Activated naive CD4-positive, alpha-beta T cell treated with Interleukin-2 at 50 U/mL for 16 hours (primary cell): ENCODE measurements at places on chromosomes 13 and 19.

DNA sequence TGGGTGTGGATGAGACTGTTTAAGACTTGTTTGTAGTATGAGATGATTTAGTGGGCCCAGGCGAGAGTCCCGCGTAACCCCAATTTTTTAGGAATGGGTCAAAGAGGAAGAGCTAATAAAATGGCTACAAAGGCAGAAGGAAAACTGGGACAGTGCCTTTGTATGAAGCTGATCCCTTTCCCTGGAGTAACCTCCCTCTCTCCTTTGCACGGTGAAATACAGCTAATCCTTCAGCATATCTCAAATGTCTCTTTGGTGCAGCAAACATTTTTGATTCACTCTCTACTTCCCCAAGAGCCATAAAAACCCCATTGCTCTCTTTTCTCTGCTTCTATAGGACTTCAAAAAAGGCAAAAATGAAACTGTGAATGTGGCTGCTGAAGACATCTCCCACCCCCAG, 473.8 kb downstream of the KLF5 start:
- no peak for DNase-seq

DNA sequence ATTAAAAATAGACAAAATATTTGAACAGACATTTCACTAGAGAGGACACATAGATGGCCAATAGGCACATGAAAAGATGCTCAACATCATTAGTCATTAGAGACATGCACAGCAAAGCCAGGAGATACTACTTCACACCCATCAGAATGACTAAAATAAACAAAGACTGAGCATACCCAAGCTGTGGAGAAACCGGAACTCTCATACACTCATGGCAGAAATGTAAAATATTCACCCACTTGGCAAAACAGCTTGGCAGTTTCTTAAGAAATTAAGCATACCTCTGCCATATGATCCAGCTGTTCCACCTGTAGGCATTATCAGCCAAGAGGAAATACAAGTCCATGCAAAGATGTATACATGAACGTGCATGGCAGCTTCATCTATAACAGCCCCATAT, 213.4 kb downstream of the TSHZ3 start:
- DNase-seq = no peak

DNA sequence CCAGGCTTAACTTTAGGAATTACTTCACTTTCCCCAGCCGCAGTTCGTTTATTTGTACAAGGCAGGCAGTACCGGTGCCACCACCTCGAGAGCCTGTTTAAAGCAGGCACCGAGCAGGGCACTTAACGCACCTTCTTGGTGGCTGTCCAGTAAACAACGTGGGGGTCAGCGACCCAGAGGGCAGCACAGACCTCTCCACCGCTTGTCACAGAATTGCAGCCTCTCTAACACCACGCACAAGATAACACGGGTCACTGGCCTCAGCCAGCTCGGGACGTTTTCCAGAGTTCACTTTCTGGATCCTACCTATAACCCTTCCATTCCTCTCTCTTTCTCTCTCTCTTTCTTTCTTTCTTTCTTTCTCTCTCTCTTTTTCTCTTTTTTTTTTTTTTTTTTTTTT, 16.8 kb upstream of the ELAVL1 start:
- no peak for DNase-seq

GRCh38 chr13:107992542-107992941, 222.8 kb downstream of the LIG4 start:
- DNase-seq = no peak

- DNase-seq = no peak
Measured at GRCh38 chr13:107822006-107822405, 393.3 kb downstream of the LIG4 start.

GRCh38 chr13:30116379-30116778, 191.0 kb downstream of the KATNAL1 start:
- no peak for DNase-seq

DNA sequence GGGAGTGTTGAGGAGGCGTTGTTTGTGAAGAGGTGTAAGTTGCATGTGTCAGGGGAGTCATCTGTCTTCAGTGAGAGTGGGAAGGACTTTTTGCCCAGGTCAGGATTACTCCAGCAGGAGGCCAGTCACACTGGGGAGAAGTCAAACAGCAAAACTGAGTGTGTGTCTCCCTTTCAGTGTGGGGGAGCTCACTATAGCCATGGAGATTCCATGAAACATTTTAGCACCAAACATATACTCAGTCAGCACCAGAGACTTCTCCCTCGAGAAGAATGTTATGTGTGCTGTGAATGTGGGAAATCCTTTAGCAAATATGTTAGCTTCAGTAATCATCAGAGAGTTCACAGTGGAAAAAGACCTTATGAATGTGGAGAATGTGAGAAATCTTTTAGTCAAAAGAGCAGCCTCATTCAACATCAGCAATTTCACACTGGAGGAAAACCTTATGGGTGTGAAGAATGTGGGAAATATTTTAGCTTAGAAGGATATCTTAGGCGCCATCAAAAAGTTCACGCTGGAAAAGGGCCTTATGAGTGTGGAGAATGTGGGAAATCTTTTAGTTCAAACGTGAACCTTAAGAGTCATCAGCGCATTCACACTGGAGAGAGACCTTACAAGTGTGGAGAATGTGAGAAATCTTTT, 8.4 kb upstream of the ZNF587 start:
- DNase-seq = no peak

DNA sequence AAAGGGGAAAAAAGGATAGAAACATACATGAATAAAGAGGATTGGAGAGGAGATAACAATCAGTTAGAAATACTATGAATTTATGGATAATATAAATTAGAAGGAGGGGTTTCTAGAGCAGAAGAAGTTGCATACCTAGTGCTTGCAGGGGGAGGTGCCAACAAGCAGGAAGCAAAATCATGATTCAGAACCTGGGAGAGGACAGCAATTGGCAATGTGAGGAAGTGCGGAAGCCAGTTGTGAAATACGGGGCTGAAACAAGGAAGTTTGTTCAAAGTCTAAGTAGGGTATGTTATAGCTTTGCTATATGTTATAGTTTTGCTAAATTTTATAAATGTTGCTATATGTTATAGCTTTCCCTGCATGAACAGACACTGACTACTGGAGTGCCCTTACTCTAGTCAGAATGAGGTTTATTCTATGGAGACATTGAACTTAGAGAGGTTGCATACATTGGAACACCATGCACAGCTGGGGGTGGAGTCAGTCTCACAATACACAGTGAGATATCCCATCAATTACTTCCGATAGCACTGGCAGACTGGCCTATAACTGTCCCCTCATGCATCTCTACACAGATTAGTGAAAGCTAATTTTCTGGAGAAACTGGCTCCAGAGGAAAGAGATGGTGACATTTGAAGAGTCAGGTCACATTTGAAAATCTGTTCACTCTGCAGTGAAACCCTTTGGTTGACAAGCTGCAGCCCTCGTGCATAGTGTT, 92.1 kb downstream of the GPC6 start:
- DNase-seq = no peak

- no peak for DNase-seq
Measured at GRCh38 chr19:58578012-58578925, 5.1 kb upstream of the MZF1 start.

- no peak for DNase-seq
Measured at GRCh38 chr13:100506600-100507422, 81.8 kb downstream of the GGACT start.

- DNase-seq = no peak
Measured at GRCh38 chr19:3225677-3226093, 1.2 kb downstream of the CELF5 start.

DNA sequence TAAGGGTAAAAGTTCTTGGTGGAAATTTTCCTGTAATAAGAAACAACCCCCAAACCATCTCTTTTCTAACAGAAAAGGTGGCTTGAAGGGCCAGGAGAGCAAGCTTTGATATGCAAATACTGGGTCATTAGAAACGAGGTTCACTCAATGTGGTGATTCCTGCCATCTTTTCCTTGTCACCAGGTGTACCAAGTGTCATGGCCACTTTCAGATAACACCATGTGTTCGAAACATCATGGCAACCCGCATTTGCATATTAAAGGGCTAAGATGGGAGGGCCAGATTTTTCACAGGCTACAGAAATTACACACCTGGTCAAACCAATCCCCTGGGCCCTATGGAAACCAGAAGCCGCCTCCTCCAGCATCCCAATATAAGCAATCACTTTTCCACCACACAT, 15.3 kb downstream of the LGALS16 start:
- DNase-seq = no peak

DNA sequence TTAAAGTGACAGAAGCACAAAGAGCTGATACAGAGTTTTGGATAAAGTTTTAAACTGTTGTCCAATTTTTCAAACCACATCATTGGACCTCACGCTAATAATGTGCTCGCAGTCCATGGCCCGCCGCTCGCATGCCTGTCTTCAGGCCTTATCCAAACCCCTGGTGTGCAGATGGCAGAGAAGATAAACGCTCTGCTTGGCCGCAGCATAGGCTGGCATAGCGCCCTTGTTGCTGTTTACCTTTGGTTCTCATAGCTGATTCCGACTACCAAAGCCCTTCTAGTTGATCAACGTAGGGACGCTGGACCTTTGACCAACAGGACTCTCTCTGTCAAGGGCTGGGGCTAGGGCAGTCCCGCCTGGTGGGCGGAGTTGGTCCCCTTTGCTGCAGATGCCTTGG, 23.5 kb upstream of the QTRT1 start:
- DNase-seq = no peak

GRCh38 chr13:43744261-43745031, 42.3 kb downstream of the ENOX1 start:
- no peak for DNase-seq

DNA sequence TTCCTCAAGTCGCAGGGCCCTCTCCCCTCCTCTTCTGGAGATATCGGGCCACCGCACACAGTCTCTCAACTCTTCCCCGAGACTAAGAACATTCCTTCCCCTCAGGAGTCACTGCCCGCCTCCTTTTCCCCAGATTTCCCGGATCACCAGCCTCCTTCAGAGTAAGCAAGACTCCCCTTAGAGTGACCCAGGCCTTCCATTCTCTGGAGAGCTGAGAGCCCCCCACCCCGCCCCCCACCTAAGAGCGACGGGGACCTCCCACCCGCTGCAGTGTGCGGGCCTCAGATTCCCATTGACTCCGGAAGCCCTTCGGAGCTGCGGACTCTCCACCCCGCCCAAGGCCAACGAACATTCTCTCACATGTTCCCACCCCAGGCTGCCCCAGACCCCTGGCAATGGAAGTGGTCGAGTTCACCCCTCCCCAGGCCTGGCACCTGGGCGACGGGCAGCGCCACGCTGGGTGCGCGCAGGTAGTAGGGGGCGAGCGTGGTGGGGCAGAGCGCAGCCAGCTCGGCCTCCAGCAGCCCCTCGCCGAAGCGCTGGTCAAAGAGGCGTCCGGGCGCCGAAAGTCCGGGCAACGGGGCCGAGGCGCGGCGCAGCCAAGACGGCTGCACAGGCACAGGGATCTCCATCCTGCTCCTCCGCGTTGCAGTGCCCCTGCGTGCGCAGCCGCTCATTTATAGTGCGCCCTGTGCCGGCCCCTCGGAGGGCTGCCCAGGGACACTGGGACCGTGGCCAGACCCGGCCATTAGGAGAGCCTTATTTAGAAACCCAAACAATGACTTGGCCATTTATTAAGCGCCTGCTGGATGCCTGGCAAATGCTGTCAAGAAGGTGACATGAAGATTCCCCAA, at the start of gene HSPB6:
Gene HSPB6 (minus strand): TSS at position 653 of the 854 bp plus-strand sequence. CDS start 21 bp downstream, at position 632.
- DNase-seq = no peak
